ENCODE measurements at places on chromosomes 1 and 21.

GRCh38 chr21:39029086-39029755 lies 154.0 kb downstream of the PSMG1 start:
- DNase-seq = no peak

DNA sequence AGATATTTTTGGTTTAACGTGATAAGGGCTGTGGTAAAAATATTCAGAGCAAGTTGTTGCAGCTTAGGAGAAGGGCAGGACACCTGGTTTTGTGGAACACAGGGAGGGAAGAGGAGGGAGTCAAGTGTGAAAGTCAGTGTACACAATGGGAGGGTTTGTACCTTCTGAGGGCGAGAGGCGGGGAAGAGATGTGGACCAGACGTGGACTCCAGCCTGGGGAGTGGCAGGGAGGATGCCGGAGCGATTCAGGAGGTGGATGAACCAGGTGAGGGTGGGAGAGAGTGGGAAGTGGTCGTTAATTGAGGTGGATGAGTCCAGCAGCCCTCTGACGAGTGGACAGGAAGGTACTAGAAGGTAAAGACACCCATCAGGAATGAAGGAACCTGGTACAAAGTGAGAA lies 52.2 kb upstream of the IRF2BP2 start:
- no peak for DNase-seq

- no peak for DNase-seq
Measured at GRCh38 chr1:171663036-171663853, 10.8 kb upstream of the MYOC start.

DNA sequence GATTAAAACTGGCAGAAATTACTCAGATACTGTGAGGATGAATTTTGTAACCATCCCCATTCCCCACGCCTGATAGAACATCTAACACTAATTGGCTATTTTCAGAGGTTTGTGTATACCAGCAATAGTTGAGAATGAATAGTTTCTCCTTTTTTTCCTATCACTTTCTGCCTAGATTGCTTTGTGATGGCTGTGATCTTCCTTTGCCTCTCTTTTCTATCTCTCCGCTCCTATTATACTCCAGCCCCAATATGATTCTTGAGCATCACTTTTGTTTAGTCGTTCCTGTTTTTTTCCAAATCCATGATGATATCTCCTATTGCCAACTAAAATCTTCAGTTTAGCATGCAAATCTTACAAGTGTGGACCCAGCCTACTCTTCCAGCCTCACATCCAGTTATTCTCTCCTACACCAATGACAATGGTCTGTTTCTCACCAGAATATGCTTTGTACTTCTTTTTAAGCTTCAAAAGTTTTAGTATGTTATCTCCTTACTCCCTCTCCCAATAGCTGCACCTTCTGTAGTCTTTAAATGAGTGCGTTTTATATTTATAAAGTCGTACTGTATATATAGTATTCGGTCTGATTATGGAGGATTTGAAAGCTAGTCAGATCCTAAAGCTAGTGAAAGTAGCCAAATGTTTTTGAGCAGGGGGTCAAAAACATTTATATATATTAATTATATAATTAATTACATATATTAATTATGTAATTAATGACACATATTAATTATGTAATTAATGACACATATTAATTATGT lies 25.2 kb downstream of the MAGI3 start:
- no peak for DNase-seq

DNA sequence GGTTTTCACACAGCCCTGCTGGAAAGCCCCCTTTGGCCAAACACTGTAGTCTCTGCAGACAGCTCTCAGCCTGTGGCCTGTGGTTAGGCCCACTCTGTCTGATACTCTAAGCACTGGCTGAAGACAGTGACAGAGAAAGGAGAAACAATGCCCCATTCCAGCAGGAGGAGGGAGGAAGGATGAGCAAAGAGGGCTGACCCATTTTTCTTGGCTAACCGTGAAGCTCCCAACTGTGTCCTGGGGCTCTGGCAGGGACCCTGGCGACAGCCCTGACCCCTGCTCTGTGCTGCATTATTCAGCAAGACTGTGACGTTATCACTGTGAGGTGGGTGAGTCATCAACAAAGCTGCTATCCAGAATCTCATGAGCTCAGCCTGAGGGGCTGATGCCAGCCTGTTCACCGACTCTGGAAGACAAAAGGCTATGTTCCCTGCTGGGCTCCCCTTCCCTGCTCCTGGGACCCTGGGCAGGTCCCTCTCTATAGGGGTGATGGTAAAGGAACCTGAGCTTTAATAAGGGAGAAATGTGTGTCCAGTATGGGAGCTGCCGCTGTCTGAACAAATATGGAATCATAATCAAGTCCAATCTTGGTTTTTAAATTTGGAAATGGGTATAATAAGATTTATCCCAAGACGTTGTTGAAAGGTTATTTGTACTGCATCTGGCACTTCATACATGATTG lies 107.0 kb downstream of the RHOU start:
- no peak for DNase-seq

- no peak for DNase-seq
Measured at GRCh38 chr1:3405974-3406867, 48.2 kb upstream of the ARHGEF16 start.

DNA sequence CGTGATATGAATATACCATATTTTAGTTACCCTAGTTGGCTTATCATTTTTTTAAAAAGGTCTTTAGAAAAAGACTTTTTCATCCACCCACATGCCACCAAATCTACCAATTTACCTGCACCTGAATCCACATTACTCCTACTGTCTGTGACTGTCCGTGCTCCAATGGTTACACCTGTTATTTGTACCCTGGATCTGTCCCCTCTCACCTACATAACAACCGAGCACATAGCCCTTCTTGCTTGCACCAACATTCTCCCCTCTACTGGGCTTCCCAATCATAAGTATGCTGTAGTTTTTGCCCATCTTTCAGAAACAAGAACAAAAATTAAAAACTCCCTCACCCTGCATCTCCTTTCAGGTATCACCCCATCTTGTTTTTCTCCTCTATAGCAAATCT lies 17.6 kb downstream of the SOD1 start:
- DNase-seq = no peak

- DNase-seq = no peak
Measured at GRCh38 chr1:211912844-211913432, 82.4 kb upstream of the LPGAT1 start.

Data from stimulated activated CD8-positive, alpha-beta memory T cell treated with anti-CD3 and anti-CD28 coated beads, Interleukin-12 subunit alpha, Interleukin-12 subunit beta, amount 100 ng/mL, for 4 hours (primary cell).